ENCODE measurements at places on chromosomes 2 and 18. TPM values are rescaled to one million over a fixed set of nuclear protein-coding genes. Genes with fewer than 3 reads are reported as not detected.

DNA sequence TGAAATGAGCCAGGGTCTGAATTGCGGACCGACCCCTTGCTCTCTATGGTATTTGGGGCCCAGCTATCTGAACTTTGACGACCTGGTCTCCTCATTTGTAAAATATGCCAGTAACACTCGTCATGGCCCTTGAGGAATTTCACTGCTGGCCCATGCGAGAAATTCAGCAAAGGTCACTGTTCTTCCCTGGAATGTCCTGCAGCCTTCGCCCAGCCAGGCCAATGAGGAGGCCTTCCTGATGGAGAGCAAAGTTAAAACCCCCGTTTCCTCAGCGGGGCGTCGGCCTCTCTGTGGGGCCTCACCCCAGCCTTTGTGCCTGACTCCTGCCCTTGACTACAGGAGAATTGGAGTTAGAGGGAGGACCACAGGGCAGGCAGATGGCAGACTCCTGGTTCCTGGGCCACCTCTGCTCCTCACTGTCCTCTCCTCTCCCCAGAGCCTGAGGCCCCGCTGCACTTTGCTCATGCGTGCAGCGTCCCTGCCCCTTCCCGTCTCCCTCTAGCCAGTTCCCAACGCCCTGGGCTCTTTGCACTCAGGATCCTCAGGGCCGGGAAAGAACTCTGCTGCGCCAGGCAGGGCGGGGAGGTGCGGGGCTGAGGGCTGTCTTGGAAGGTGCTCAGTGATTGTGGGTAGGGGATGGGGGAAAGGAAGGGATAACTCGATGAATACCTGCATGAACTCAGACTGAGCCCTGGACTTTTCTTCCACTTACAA is 257.0 kb upstream of the RAB6C start:
- no peak for DNase-seq

DNA sequence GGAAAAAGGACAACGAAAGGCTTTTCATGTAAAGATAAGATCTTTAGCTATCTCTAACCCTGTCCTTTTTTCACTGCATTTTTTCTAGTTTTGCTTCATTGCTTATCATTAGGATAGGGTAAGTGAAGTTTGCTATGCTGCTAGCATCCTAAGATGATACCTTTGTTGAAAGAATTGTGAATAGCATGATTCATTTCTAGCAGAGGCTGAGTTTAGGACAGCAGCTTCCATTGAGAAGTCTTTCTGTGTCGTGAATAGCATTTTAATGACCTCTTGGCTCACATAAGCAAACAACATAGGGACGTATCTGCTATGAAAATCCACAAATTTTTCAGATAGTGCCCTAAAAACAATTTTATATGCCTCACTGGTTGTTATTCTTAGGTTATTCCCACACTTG is 36.4 kb upstream of the GAREM2 start:
- no peak for DNase-seq

DNA sequence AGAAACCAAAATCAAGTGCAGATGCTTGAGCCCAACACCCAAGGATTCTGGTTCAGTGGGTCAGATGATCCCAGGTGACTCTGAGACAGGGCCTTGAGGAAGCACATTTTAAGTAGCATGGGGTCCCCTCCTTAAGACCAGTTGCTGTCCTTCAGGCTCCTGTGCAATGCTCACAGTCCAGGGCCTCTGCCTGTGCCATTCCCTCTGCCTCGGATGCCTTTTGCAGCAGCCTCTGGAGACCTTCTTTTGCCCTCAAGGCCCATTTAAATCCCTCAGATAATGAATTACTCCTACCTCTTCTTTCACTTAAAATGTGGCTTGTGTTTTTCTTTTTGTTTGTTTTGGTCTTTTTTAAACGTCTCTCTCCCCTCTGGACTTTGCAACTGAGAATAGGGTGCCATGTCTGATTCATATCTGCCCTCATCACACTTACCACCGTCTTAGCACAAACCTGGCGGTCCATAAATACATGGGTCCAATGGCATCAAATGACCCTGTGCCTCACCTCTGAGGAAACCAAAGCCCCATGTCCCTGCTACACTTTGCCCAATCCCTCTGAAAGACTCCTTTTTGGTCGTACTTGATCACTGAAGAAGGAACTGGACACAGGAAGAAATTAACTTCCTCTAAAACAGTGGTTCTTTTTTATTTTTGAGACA is 14.2 kb downstream of the ACTG2 start:
- no peak for DNase-seq

- no peak for DNase-seq
Observed at GRCh38 chr2:203706403-203706802, at the start of gene CD28. Gene CD28, plus strand, starts transcription at chr2:203706639. Its CDS starts 58 bp downstream, at chr2:203706697.

DNA sequence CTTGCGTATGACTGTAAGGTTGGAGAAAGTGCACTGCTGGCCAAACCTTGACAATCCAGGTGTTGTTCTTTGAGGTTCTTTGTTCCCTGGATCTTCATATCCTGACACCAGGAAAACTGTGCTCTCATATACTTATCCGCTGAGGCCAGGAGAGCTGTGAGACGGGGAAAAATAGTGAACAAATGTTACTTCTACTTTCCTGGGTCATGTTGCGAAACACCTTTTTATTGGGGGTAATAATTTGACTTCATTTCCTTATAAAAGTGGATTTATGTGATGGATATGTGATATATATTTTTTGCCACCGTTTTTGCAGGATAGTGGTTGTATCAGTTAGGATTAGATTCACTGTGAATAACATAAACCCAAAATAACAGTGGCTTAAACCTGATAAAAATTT is 336.1 kb downstream of the OSR1 start:
- no peak for DNase-seq

DNA sequence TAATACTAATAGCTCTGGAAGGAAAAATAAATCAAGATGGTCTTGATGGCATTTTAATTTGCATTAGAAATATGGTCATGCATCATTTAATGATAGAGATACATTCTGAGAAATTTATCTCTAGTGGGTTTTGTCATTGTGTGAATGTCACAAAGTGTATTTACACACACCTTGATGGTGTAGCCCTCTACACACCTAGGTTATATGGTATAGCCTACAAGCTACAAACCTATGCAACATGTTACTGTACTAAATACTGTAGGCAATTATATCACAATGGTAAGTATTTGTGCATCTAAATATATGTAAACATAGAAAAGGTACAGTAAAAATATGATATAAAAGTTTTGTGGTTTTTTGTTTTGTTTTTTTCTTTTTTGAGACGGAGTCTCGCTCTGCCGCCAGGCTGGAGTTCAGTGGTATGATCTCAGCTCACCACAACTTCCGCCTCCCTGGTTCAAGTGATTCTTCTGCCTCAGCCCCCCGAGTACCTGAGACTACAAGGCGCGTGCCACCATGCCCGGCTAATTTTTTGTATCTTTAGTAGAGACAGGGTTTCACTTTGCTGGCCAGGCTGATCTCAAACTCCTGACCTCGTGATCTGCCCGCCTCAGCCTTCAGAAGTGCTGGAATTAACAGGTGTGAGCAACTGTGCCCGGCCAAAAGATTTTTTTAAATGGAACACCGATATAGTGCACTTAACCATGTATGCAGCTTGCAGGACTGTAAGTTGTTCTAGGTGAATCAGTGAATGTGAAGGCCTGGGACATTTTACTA is 83.7 kb upstream of the UBXN4 start:
- DNase-seq: no peak

GRCh38 chr2:36889795-36890194 is 76.5 kb downstream of the STRN start:
- no peak for DNase-seq

DNA sequence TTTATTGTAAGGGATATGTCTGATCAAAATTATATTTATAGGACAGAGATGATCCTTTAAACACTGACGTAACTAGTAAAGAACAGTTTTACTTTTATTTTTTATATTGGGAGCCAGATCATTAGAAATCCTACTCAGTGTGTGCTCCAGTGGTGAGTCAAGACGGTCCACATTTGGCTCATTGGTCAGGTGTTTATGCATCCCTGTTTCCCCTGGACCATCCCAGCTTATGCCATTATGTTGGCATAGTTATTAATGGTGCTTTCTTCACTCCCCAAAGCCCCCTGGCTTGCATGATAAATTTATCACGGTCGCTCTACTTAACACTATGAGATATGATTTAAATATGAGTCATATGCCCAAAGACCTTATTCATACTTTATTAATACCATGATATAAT is 293.4 kb downstream of the XIRP2 start:
- DNase-seq: no peak

- DNase-seq: no peak
Observed at GRCh38 chr2:86066007-86066578, 39.6 kb downstream of the POLR1A start.

GFPT1 gene
- 25.4 TPM for polyA plus RNA-seq

FZD7 gene
- polyA plus RNA-seq: 27.5 TPM

All from hindlimb muscle (tissue), 1 donor.